CD4-positive, alpha-beta T cell treated with Interleukin-17A for 1 hour (primary cell): ENCODE measurements at places on chromosomes 7 and 10.

- no peak for DNase-seq
Measured at GRCh38 chr7:51019191-51019844, 236.6 kb upstream of the GRB10 start.

DNA sequence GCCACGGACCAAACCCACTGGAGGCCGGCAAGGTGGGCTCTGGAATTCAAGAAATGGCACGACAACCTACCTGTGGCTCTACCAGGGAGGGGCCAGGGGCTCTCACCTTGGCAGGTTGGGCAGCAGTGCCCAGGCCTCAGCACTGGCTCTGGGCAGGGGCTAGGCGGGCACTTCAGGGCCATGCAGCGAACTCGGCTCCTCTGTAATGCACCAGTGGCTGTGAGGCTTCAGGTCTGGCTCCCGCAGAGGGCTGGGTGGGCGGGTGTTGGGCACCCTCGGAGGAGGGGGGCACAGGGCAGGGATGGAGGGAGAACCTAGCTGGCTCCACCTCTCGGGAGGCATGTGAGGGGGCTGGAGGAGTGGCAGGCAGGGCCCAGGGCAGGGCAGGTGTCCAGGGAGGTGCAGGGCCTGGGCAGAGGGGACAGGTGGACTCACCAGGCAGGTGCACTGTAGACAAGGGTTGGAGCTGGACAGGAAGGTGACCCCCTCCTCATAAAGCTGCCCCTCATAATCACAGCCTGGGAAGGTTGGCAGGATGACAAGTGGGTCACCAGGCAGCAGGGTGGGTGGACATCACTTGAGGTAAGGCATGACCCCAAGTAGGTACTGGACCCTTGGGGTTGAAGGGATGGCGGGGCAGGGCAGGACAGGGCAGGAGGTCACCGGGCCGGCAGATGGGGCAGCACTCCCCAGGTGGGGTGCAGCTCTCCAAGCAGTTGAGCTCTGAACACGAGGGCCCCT lies 6.7 kb downstream of the KCP start:
- DNase-seq = no peak

GRCh38 chr10:126063353-126063791 lies 167.0 kb downstream of the FANK1 start:
- DNase-seq = no peak

- DNase-seq = no peak
Measured at GRCh38 chr10:11411926-11412545, 199.4 kb downstream of the USP6NL start.

DNA sequence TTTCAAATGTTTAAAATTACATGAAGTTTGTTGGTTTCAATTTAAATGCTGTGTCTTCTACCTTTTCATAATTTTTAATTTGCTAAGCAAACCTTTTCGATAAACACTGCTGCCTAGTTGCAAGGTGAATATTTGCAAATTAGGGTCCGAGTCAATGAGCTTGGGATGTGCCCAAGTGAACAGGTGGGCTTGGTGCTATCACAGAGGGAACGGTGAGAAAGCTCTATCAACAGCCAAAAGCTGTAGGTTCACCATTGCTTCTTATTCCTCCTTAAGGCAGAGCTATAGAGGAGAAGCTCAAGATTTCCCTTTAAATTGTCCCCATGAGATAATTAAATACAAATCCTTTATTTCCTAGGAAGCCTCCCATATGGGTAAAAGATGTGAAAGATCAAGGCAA lies 245.3 kb upstream of the CELF2 start:
- DNase-seq = no peak

DNA sequence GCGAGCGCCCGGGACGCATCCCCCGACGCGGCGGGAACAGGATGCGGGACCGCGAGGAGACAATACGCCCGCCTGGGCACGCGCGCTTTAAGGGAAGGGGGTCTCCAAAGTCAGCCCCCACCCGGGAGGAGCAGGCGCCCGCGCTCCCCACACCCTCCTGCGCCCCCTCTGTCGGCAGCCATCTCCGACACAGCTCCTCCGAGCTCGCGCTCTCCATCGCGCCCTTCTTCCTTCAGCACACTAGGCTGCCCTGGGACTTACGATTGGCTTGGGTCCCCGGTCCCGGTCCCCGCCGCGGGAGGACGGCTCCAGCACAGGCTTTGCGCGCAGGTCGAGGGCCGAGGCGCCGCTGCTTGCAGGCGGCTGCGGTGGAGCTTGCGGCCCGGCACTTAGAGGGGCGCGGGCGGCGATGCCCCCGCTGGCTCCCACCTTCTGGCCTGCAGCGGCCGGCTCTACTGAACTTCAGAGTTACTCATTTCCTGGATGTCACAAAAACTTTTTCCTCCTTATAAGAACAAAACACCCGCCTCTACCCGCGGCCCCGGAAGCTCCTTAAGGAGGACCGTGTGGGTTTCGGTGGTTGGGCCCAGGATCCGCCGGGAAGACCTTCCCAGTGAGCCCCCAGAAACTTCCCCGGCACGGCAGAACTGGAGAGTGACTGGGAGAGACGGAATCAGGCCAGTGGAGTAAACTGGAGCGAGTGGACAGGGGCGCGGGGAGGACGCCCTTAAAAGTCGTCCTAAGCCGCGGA lies at the start of gene ITPRIP:
Gene ITPRIP (minus strand): TSS at position 481 of the 751 bp plus-strand sequence. CDS start 22,414 bp downstream, outside the sequence.
- peak; percentile 81 for DNase-seq

- DNase-seq = no peak
Measured at GRCh38 chr7:8206956-8207355, 55.0 kb downstream of the ICA1 start.

GRCh38 chr10:5071411-5072198 lies 22.6 kb upstream of the AKR1C3 start:
- DNase-seq = no peak

DNA sequence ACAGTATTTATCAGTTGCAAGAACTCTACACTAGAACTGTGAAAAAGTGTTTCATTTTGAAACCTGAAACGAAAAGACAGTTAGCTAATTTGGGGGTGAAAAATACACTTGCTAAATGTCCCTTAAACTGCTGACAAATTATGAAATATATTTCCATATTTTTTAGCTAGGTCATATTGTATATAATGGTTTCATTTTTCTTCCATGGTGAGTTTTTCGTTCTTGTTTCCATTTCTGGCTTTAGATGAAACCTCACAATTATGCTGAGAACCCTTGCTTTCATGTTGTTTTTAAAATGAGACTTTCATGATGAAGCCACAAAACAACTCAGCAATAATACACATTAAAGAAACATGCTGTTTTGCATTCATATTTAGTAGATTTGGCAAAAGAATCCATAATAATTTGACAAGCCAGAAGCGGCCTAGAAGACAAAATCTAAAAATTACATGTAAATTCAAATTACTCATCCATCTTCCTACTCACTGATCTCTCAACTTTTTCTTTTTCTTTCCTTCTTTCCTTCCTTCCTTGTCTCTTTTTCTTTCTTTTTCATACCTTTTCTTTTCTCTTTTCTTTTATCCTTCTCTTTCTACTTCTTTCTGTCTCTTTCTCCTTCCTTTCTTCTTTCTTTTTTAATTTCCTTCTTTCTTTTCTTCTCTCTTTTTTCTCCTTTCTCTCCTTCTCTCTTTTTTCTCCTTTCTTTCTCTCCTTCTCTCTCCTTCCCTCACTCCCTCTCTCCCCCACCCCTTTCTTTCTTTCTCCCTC lies 46.5 kb upstream of the ITGB8 start:
- DNase-seq = no peak
